ENCODE measurements at places on chromosomes 4 and X. TPM values are rescaled to one million over a fixed set of nuclear protein-coding genes. Genes with fewer than 3 reads are reported as not detected.
A peak's percentile ranks its signal among the peaks of the same experiment; 100 is the strongest.

The RASSF6 gene
- total RNA-seq: 7.0 TPM

The ADH1C gene
- 1.7 TPM for total RNA-seq

DNA sequence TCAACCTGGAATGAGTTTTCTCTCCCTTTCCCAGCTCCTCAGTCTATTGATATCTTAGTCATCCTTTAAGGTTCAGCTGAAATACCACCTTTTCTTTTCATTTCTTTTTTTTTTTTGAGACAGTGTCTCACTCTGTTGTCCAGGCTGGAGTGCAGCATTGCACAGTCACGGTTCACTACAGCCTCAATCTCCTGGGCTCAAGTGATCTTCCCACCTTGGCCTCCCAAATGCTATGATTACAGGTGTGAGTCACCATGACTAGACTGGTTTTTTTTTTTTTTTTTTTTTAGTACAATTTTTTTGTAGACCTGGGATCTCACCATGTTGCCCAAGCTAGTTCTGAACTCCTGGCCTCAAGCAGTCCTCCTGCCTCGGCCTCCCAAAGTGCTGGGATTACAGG lies 28.9 kb downstream of the AFF1 start:
- DNase-seq: peak; percentile 85

GRCh38 chr4:4320951-4321714 lies 31.1 kb downstream of the ZBTB49 start:
- no peak for DNase-seq

DNA sequence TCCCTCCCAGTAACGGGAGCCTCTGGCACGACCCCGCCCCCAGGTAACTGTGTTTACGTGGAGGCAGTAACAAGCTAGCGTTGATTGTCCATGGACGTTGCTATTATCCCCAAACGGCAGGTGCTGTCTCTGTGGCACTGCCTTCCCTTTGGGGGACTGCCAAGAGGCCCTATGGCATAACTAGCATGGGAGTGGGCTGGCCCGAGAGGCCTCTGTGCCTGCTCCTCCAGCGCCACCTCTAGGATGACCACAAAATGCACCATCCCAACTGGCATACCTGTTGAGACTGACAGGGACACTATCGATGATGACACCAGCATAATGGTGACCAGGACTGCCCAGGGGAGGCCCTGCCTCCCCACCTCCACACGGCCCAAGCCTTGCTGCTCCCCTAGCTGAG lies 1.5 kb downstream of the SRPK3 start:
- DNase-seq: no peak

DNA sequence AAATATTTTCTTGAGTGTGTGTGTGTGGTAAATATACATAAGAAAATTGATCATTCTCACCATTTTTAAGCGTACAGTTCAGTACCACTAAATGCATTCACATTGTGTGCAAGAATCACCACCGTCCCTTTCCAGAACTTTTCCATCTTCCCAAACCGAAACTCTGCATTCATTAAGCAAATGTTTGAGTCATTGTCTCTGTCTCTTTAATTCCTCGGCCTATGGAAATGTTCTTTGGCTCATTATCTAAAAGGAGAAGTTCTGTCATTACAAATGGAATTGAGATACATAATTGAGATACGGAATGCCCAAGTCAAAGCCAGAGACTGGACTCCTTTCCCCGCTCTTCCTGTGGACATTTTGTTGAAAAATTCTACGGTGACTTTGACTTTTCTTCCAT lies 168.9 kb downstream of the DCLK2 start:
- DNase-seq: no peak

The CLNK gene
- not detected for total RNA-seq

GRCh38 chr4:119025420-119025819 lies 110.2 kb upstream of the MYOZ2 start:
- peak; percentile 56 for DNase-seq

- DNase-seq: peak; percentile 56
These were observed 111.2 kb downstream of the CEP44 start for GRCh38 chr4:174394915-174395314.

The GALNTL6 gene
- 0.13 TPM for total RNA-seq

The LDOC1 gene
- 9.9 TPM for total RNA-seq

GRCh38 chr4:121736735-121737351 lies 28.1 kb downstream of the SMIM43 start:
- DNase-seq: no peak

- DNase-seq: no peak
These were observed 153.4 kb downstream of the PPARGC1A start for GRCh38 chr4:23736466-23736865.

DNA sequence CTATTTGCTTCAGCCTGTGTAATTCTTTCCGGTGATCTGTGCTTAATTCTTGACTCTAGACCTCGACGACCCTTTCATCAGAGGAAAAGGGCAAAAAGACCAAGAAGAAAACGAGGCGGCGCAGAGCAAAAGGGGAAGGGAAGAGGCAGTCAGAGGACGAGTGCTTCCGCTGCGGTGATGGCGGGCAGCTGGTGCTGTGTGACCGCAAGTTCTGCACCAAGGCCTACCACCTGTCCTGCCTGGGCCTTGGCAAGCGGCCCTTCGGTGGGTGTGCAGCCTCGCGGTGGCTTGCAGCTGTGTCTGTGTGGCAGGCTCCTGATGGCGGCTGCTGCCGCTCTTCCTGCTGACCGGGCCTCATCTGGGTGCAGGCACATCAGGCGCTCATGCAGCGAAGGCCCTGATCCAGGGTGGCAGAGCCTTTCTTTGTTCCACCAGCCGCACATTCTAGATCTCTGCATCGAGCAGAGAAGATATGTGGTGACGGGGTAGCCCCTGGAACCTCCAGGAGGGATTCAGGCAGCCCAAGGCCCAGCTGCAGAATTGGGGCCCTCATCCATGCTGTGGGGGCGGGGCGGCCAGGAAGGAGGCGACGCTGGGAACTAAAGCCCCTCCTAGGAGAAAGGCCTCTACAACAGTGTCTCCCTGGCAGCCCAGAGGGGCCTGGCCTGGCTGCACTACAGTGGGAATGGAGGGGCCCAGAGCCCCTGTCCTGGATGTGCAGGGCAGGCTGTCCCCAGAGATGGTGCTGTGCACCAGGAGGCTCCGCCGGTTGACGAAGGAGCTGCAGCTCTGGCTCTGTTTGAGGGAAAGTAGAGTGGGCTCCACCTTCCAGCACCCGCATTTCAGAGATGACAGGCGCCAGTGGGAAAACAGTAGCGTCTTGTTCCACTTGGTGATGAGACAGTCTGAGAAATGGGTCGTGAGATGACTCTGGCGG lies 32.1 kb downstream of the NELFA start:
- DNase-seq: no peak

DNA sequence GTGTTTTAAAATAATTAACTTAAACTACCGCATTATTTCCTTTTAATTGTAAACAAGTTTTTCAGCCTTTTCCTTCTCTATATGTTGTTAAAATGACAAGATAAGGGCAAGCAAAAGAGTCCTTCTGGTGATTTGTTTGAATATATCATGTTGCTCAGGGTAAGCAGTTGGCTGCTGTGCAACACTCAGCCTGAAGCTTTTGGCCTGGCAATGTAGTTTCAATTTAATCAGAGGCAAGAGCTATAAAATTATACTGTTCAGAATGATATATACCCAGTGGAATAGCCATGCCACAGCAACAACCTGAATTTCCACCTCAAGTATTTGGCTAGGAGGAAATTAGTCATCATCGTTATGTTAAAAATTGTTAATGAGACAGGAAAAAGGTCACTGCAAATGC lies 53.4 kb downstream of the GRXCR1 start:
- no peak for DNase-seq

DNA sequence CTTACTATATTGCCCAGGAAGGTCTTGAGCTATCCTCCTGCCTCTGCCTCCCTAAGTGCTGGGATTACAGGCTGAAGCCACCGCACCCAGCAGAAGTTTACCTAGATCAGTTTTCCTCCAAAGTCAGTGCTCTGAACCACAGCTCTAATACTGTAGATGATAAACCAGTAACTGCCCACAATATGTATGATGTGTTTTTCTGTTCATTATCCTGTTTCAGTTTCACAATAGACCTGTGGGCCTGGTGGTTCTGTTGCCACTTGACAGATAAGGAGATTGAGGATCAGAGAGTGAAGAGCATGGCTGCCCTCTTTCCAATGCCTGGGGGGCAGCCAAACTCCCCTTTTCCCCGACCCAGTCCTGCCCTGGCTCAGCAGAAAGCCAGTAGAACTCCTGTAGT lies 87.0 kb downstream of the EFNB1 start:
- no peak for DNase-seq

DNA sequence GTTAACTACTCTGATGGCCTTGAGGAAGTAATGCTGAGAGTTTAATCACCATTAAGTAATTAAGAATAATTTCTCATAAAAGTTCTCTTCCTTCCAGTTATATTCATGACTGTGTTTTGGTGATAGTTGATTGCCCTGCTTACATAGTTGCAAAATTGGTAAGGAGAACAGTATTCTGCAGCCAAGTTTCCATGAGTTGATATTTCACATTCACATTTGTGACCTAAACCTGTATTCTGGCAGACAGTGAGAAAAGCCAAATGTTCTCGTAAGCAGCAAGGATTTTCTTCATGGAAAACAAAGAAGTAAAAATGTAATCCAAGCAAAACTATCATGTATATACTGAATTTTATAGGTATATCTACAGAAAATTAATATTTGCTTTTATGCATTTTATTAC lies 187.8 kb upstream of the NUDT6 start:
- DNase-seq: no peak

The PTPN13 gene
- total RNA-seq: 20.1 TPM

DNA sequence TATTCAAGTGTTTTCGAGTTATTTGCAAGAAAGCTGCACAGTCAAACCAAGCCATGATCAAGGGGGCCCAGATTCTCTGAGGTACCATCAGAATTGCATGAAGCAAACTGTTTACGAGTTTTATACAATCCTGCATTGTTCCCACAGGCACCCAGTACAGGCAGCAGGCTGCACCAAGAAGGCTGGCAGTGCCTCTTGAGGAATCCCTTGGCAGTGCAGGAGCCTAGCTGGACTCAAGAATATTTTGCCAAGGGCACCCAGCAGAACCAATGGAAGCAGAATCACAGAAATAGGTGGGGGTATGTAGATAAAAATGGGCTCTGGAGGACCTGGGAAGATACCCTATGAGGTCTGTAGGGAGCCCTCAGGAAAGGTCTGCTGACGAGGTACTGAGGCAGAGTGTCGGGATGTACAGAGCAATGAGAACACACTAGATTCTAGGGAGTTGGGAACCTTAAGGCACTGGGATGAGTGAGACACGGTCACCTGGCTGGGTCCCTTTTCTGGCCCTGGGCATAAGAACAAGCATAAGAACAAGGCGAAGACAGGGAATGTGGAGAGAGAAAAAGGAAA lies 2.5 kb upstream of the PLP1 start:
- DNase-seq: no peak

GRCh38 chr4:159201168-159201567 lies 98.3 kb downstream of the RAPGEF2 start:
- no peak for DNase-seq

- peak; percentile 48 for DNase-seq
These were observed 76.1 kb downstream of the MANBA start for GRCh38 chr4:102684610-102685052.

GRCh38 chr4:147339100-147339499 lies 141.8 kb upstream of the EDNRA start:
- DNase-seq: no peak

DNA sequence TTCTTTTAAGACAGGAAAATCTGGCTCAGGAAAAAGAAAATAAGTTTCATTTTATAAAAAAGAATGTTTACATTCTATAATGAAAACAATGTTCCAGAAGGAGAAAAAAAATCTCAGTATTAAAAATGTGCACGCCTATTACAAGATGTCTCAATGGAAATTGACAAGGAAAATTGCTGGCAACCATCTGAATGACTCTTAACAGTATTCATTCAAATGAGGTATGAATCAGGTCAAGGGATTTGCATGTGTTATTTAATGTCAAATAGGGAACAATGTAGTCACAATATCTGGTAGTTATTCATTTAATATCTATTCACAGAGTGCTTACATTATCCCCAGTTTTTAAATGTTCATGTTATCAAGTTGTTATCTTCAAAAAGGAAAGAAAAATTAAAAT lies 208.4 kb upstream of the TRAM1L1 start:
- DNase-seq: no peak

The GLUD2 gene
- 0.55 TPM for total RNA-seq

The HSFX3 gene
- not detected for total RNA-seq

- DNase-seq: no peak
These were observed 47.8 kb downstream of the SLC9A7 start for GRCh38 chrX:46710927-46711623.

The GPC3 gene
- total RNA-seq: 15.3 TPM

The MAMLD1 gene
- 3.0 TPM for total RNA-seq

The SLC9B1 gene
- total RNA-seq: 0.21 TPM

- peak; percentile 69 for DNase-seq
These were observed 315.6 kb downstream of the GPAT3 start for GRCh38 chr4:83851261-83852084.

DNA sequence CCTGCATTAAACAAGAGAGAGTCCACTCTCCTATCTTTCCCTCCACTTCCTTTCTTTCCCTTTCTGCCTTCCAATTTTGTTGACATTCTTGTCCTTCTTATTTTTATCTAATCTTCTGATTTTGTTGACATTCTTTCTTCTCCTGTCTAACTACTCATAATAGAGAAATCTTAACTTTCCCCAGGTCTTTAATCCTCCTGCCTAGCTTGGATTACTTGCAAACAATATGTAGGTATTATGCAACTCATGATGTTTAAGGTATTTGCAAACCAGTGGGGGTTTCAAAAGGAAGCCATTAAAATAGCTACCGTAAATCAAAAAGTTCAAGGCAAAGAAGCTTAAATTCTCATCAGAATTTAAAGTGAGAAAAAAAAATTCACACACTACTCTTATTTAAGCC lies 53.9 kb downstream of the PROM1 start:
- no peak for DNase-seq

The GRIA2 gene
- total RNA-seq: not detected

- DNase-seq: no peak
These were observed 1.1 kb downstream of the PCDH19 start for GRCh38 chrX:100408713-100409609.

The GPR143 gene
- 18.7 TPM for total RNA-seq

GRCh38 chr4:124946696-124947095 lies 234.2 kb upstream of the ANKRD50 start:
- DNase-seq: no peak

DNA sequence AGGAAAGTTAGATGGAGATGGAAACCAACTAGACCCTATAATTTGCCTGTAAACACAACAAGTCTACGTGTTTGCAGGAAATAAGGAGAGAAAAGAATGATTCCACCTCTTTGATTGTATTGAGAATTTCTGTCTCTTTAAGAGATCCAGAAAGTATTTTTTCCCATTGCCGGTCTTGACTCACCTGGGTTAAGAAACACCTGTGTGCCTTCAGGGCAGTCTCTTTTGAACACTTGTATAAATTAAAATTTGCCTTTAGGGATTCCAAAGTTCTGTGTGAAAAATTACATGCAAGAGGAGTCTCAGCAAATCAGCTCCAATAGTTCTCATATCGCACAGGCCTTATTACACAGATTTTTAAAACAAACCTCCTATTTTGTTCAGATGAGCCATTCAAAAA lies 46.0 kb upstream of the SMAD1 start:
- no peak for DNase-seq

The PABPC4L gene
- total RNA-seq: 1.1 TPM

The ITIH6 gene
- total RNA-seq: not detected

- no peak for DNase-seq
These were observed 954.0 kb upstream of the TENM3 start for GRCh38 chr4:181289198-181289597.

GRCh38 chrX:97691901-97692455 lies 808.3 kb downstream of the RPA4 start:
- no peak for DNase-seq

The POU4F2 gene
- not detected for total RNA-seq

- peak; percentile 23 for DNase-seq
These were observed 119.5 kb upstream of the CHRDL1 start for GRCh38 chrX:110915111-110915510.

- no peak for DNase-seq
These were observed 457.1 kb downstream of the GBA3 start for GRCh38 chr4:23149815-23150214.
